ENCODE measurements at places on chromosomes 6 and 20. TPM values are rescaled to one million over a fixed set of nuclear protein-coding genes. Genes with fewer than 3 reads are reported as not detected.

HRH3 gene
- 1.7 TPM for total RNA-seq

DNA sequence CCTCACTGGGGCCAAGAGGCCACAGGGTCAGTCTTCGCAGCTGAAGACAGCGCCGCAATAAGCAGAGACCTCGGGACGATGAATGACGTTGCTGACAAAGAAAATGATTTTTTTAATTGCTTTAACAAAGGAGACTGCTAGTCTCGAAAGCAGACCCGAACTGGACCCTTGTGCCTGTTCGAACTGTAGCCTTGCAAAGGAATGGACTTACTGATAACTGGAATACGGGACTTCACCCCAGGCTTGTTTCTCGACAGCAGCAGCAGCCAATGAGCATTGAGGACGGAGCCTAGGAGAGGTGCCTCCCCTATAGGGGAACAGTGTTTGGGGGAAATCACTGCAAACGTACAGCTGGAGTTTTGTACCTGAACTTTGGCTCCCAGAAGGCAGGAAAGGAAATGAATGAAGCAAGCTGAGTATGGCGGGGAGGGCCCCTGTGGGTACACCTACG is 1.3 kb upstream of the TAF4 start:
- peak overlapping the region; percentile 63 for H3K4me3 ChIP-seq
- H3K27ac ChIP-seq: no peak overlapping the region
- no peaks in the 10 kb centered on the region for H3K36me3 ChIP-seq
- H3K27me3 ChIP-seq: no peaks in the 10 kb centered on the region
- peaks cover 19% of the 10 kb centered on the region for H3K4me1 ChIP-seq

- H3K4me3 ChIP-seq: no peak overlapping the region
Observed at GRCh38 chr6:123380257-123380656, 256.5 kb downstream of the TRDN start.

- H3K27me3 ChIP-seq: no peaks in the 10 kb centered on the region
- H3K36me3 ChIP-seq: no peaks in the 10 kb centered on the region
- no peak overlapping the region for H3K4me3 ChIP-seq
- H3K4me1 ChIP-seq: no peaks in the 10 kb centered on the region
Observed at GRCh38 chr6:128757961-128758360, 125.0 kb upstream of the LAMA2 start.

Measured in neural progenitor cell (in vitro differentiated cells).